NCI-H510A treated with DMSO at 0.1 percent for 48 hours (cell line): ENCODE measurements at places on chromosomes 1 and 21.

GRCh38 chr1:30373471-30374399 is 349.6 kb downstream of the MATN1 start:
- DNase-seq: no peak

DNA sequence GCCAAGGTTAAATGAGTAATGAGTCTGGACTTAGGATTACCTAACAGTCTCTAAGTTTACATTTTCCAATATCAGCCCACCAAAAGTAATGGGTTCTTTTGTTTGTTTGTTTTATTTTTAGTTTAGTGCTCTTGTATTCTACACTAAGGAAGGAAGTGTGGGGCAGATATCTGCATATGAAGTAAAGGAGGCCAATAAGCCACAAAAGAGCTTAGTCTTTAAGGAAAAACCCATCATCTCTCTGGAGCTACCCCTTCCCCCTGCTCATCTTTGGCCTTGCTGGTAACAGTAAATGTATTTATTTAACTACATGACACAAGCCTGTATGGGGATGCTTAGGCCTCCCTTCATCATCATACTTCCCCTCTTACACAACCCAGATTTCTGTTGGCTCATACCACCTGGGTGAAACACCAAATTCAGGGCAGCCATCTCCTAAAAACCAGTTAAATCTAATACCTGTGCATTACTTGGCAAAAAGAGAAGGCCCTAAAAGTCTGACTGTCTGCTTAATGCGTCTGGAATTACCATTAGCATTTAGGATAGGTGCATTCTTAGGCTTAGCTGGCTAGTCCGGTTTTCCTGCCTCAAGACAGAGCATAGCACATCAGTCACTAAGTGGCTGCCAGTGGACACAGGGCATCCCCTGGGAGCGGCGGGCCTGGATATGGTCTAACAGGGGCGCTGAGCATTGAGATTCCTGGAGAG is 96.8 kb upstream of the ADGRL2 start:
- no peak for DNase-seq

DNA sequence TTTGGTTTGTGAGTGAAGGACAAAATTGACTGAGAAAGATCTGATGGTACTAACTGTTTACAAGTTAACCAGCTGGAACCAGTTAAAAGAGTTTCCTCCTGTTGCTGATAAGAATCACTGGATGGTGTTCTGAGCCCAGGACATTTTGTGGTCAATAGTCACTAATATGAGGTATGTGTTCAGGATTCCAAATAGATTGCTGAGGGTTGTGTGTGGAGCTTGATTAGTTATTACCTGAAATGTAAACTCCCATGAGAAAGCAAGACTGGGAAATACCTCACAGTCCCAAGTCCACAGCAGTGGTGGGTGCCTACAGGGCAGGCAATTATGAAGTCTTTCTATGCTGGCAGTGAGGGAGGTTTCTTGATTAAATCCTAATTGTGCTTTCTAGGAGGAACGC is 164.6 kb downstream of the DNM3 start:
- no peak for DNase-seq

- peak; percentile 10 for DNase-seq
Observed at GRCh38 chr1:31373056-31373896, at the start of gene FABP3. Gene FABP3 (minus strand): TSS chr1:31373076. CDS start chr1:31373014, 62 bp downstream.

GRCh38 chr21:35562876-35563275 is 497.4 kb downstream of the SETD4 start:
- DNase-seq: no peak

- no peak for DNase-seq
Observed at GRCh38 chr1:211229365-211229759, 29.8 kb upstream of the RCOR3 start.

DNA sequence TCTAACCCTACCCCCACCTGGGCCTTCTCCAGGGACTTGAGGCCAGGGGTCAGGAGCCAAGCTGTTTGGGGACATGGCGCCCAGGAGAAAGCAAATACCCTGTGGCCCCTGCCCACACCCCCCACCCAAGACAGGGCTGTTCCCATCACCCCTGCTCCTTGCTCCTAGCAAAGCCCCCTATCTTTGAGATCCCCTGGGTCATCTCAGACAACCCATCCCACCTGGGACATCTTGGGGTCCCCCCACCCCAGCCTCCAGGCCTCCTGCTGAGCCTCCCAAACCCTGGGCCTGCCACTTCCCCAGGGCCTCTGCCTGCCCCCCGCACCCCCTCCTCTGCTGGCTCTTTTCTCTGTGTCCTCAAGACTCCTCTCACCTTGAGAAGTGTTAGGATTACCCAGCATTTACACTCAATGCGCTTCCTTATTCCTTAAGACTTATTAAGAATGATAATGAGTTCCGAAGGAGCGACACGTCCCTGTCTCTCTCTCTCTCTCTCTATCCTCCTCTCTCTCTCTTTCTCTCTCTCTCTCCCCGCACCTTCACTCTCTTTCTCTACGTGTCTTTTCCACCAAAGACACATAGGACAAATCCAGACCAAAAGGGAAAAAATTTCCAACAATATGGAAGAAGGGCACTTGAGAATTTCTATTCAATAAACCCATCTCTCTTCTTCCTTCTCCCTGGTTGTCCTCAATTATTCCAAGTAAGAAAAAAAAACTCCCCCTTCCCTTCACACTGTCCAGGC is 7.2 kb downstream of the CASZ1 start:
- DNase-seq: no peak

- DNase-seq: no peak
Observed at GRCh38 chr1:234222561-234223280, 150.5 kb upstream of the COA6 start.

DNA sequence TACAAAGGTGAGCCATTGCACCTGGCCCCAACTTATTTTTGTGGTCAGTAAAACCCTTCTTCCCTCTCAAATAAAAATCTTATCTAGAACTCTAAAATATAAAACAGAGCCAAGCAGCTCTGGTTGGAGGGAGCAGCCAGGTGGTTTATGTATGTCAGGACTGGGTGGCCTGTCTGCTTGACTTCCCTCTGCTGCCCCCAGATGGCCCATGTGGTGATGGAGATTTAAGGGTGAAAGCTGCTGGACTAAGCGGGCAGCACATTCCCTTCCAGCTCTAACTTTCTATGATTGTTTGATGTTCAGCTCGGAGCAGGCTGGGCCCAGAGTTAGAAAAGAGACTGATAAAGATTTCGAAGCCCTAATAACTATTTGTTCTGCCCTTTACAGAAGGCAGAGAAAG is 11.9 kb upstream of the PAQR6 start:
- no peak for DNase-seq

GRCh38 chr1:38456531-38456876 is 403.1 kb downstream of the RRAGC start:
- DNase-seq: no peak

- no peak for DNase-seq
Observed at GRCh38 chr1:93804412-93804811, 74.6 kb downstream of the DNTTIP2 start.

GRCh38 chr1:67020304-67020703 is 33.6 kb downstream of the SLC35D1 start:
- no peak for DNase-seq

- DNase-seq: peak; percentile 100
Observed at GRCh38 chr1:39268112-39268581, 63.7 kb downstream of the MACF1 start.
